ENCODE measurements at places on chromosomes 5 and 9.

GRCh38 chr5:72760259-72760658, 56.2 kb upstream of the TNPO1 start:
- DNase-seq = no peak

GRCh38 chr5:7852988-7853387, 2.1 kb upstream of the CFAP90 start:
- DNase-seq = no peak

DNA sequence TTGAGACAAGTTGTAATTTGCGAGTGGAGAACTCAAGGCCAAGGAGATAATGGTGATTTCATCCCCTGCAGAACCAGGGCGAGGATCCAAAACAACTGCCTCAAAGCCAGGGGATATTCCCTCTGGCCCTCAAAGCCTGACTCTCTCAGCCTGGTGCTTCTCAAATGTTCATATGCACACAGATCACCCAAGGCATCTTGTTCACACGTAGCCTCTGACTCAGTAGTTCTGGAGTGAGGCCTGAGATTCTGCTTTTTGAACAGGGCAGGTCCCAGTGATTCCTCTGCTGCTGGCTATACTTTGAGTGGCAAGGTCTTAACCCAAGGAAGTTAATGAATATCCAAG, 30.2 kb upstream of the WWC1 start:
- DNase-seq = no peak

DNA sequence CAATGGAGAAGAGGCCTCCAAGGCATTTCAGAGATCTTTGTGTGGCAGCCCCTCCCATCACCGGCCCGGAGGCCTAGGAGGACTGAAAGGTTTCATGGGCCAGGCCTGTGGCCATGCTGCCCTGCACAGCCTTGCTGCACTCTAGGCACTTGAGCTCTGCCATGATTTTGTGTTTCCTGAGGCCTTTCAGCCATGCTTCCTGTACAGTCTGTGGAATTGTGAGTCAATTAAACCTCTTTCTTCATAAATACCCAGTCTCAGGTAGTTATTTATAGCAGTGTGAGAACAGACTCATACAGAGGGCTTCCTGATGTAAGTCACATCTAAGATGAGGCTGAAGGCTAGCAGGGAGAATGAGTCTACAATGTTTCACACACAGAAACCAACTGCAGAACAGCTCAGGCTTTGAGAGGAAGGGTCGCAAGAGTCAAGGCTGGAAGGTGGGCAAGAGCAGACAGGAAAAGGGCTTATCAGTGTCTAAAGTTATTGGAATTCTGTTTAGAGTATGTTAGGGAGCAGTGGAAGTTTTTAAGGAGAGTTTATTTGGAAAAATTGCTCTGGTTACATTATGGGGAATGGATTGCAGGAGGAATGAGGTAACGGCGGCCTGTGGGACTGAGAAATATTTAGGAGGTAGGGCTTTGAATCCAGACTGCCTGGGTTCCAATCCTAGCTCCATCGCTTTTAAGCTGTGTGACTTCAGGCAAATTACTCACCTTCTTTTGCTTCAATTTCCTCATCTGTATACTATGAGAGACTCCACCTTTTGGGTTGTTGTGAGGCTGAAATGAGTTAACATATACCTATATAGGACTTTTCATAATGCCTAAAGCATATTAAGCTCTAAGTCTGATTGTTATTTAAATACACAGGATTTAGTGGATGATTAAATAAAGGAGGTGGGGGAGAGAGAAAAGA, 291.2 kb downstream of the CWC27 start:
- DNase-seq = no peak

GRCh38 chr5:79392776-79393175, 121.2 kb downstream of the HOMER1 start:
- no peak for DNase-seq

- DNase-seq = no peak
Observed at GRCh38 chr9:34869390-34869789, 88.7 kb upstream of the PHF24 start.

DNA sequence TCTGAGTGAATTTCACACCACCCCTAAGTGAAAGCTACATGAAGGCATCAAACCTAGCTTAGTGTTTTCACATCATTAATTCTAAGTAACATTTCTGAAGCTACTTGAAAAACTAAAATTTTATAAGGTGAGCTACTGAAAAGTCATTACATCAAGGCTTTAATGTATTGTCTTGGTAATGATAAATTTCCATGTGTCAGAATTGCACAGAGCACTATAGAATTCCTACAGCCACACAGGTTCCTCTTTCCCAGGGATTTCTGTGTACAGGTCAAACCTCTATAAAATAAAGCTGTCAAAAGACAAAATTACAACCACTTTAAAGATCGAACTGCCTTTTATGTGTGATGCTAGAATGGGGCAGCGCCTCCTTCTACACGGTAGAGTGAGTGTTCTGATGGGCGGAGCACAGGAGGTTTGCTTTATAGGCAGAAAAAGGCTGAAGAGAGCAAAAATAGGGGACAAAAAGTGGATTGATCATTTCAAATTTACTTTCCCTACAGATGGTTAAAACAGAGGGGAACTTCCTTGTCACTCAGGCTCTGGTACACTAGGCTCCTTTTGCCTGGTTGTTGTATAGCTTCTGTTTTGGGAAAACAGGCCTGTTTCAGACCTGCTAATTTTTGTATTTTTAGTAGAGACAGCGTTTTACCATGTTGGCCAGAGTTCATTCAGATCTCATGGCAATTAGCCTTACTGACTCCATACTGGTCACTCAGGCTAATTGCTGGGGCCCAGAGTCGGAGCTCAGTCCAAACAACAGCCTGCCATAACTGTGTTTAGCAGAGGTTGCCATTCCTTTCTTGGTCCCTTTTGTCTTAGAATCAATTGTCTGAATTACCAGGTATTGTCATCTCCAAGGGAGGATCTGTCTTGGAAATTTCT, 102.5 kb upstream of the BASP1 start:
- no peak for DNase-seq

DNA sequence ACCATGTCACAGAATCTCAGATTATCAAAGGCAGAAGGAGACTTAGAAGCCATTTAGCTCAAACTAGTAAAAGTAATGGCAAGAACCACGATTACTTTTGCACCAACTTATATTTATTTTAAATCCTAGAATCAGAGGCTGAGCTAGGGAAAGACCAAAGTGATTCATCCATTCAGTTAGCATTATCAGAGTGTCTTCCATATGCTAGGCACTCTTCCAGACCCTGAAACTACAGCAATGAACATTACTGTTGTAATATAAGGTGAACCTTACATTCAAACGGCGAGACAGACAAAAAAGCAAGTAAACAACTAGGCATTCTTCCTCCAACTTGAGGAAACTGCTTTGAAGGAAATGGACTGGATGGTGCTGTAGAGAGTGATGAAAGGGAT, 7.9 kb downstream of the PDE6A start:
- DNase-seq = no peak

- DNase-seq = no peak
Observed at GRCh38 chr5:172647352-172648012, 6.4 kb downstream of the NEURL1B start.

- DNase-seq = no peak
Observed at GRCh38 chr5:32165597-32165996, 8.5 kb downstream of the GOLPH3 start.

- no peak for DNase-seq
Observed at GRCh38 chr9:89879701-89880100, 274.9 kb downstream of the GADD45G start.

DNA sequence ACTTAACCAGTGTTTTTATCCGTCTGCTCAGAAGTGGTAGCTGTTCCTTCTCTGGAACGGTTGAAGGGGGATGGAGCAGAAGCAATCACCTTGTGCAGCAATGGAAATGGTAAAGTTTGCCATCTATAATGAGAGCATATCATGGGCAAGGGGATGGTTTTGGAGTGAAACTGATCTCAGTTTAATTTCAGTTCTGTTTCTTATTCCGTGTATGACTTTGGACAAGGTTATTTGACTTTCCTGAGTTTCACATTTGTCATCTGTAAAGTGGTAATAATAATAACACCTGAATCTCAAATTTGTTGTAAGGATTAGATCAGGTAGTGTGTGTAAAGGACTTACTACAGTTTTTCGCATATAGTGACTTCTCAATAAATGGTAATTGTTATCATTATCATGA, 106.1 kb downstream of the PCSK1 start:
- DNase-seq = no peak

- no peak for DNase-seq
Observed at GRCh38 chr5:62167561-62168057, 138.4 kb upstream of the KIF2A start.

DNA sequence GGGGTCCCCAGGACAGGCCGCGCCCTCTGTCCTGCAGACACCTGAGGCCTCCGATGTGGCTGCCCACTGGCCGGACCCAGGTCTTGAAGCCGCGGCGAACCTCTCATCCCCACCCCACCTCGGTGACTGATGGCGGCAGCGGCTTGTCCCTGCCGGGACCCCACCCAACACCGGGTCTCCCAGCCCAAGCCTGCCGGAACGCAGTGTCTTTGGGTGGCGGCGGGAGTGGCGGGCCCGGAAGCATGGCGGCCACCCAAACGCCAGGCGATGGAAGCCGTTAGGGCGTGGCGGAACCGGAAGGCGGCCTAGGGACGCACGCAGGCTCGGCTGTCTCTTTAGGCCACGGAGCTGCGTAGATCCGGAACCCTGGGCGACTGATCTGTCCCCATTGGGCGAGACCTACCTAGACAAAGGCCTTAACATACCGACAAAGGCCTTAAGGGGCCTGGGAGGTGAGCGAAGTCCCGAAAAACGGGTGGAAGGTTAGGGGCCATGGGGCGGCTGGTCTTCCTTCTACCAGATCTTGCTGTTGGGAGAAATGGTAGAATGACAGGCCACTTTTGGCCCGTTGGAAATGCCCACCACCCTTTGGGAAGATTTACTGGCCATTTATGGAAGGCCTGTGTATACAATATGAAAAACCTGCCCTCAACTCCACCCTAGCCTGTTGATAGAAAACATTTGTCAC, 94.6 kb upstream of the SMC2 start:
- DNase-seq = no peak

GRCh38 chr5:65938256-65938655, 11.9 kb downstream of the ERBIN start:
- DNase-seq = no peak

DNA sequence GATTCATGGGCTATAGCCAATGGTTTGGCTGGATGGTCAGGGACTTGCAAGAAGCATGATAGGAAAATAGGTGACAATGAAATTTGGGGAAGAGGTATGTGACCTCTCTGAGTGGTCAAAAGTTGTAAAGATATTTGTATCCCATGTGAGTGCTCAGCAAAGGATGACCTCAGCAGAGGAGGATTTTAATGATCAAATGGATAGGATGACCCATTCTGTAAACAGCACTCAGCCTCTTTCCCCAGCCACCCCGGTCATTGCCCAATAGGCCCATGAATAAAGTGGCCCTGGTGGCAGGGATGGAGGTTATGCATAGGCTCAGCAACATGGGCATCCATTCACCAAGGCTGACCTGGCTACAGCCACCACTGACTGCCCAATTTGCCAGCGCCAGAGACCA, 138.4 kb upstream of the SPDL1 start:
- no peak for DNase-seq

DNA sequence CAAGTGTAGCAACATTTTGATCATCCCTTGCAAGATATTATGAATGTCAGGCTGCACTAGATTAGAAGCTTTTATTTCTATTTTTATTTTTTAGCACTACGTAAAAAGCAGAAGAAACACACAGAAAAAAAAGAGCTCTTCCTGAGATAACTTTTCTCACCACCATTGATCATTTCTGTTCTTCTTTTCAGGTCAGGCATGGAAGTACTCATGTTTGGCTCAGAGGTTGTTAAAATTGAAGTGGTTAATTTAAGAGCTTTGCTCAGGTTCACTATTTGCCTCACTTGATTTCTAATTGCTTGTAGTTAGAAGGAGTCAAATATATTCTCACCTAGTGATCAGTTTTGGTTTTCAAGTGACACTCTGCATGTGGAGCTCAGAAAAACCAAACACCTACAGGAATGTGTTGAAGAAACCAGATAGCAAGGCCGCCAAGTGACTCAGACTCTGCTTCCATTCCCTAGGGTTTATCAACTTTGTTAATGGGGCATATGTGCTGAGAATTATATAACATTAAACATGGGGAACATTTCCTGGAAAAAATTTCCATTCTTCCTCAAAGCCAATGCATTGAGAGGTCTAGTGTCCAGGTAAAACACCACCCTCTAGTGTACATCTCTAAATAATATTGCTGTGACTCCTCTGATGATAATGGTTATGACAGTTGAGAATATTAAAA, 679.8 kb downstream of the CETN3 start:
- DNase-seq = no peak

DNA sequence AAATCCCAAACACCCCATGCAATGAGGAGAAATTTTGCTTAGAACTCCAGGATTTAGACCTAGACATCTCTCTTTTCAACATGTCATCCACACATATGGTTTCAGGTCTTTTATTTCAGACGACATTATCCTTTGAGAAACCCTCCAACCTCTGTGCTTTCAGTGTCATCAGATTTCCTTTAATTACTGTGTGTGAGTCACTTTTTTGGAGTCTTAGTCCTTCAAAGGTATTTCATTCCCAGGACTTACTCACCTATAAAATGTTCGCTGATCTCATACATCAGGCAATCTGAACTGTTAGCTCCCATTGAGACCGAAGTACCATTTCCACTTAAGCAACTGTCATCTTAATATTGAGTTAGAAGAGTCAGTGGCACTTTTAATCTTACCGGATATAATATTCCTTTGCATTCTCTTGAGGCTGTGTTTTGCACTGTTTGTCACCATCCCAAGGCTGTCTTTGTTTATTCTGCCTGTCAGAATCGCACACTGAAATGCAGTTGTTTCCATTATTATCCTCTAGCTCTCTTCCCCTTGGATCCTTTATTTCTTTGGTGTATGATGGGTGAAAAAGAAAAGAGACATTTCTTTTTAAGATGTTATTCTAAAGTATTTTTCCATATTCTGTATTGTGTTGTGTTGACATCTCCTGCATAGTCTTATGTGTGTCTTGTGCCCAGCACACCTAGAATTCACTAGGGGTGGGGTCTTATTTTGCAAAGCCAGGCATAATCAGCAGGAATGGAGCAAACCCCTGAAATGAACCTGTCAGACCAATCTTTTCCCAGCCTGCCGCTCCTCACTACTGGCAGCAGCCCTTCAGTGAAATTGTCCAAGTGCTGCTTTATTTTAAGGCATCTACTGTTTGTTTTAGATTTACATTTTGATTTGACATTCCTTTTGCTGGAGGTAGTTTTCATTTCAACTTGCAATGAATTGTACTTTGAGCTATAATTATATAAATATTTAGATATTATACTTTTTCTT, 155.4 kb downstream of the PAM start:
- DNase-seq = no peak

DNA sequence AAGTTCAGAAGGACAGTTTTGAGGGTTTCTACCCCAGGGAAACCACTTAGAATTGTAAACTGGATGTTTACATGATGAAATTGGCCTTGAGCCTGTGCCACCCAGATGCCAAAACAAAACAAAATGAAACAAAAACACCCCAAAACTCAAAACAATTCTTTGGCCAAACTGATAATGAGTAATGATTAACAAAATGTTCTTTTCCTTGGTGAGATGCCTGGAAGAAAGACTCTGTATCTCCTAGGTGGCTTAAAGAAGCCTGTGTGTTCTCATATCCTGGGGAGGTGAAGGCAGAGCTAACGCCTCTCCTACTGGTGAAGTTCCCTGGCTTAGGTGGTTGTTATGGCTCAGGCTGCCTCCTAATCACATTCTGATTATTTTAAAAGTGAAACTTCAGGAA, 120.5 kb downstream of the NPR3 start:
- no peak for DNase-seq

Data from activated CD4-positive, alpha-beta T cell treated with anti-CD3 and anti-CD28 coated beads for 1 hour (primary cell).